HFFc6 (cell line): ENCODE measurements at places on chromosomes 2 and 18. TPM values are rescaled to one million over a fixed set of nuclear protein-coding genes. Genes with fewer than 3 reads are reported as not detected.

DNA sequence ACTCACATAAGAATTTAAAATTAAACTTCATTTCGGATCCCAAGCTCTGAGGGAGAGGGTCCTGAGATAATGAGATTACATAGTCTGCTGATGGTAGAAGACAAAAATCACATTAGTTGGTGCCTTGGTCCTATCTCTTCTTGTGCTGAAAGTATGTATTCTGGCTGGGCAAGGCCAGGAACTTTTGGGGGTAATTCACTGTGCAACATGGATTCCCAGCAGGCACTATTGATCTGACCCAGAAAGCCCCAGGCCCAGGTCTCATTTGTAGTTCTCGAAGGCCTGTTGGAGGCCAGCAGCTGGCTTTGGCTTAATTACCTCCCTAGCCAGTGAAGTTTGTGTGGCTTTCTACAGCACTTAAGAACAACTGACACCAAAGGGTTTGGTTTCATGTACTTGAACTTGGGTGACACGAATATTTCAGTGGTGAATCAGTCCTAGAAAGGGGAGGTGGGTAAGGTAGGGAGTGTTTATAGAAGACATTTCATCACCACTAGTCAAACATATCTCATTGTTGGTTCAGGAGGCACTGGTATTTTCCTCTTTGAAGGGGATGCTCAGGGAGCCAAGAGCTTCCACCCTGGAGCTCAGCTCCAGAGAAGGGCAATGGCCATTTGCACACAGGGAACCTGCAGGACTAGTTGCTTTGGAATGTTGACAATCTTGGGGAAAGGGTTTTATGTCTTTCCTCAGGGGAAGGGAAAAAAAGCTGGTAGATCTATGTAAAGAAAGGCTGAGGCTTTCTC, 217.8 kb downstream of the OSR1 start:
- peak; percentile 92 for DNase-seq

- no peak for DNase-seq
Measured at GRCh38 chr18:45355944-45356520, 259.2 kb upstream of the SLC14A2 start.

GRCh38 chr2:31192851-31193392, 24.4 kb downstream of the CAPN14 start:
- no peak for DNase-seq

GRCh38 chr2:130341562-130342019, 1.1 kb upstream of the IMP4 start:
- DNase-seq = no peak

DNA sequence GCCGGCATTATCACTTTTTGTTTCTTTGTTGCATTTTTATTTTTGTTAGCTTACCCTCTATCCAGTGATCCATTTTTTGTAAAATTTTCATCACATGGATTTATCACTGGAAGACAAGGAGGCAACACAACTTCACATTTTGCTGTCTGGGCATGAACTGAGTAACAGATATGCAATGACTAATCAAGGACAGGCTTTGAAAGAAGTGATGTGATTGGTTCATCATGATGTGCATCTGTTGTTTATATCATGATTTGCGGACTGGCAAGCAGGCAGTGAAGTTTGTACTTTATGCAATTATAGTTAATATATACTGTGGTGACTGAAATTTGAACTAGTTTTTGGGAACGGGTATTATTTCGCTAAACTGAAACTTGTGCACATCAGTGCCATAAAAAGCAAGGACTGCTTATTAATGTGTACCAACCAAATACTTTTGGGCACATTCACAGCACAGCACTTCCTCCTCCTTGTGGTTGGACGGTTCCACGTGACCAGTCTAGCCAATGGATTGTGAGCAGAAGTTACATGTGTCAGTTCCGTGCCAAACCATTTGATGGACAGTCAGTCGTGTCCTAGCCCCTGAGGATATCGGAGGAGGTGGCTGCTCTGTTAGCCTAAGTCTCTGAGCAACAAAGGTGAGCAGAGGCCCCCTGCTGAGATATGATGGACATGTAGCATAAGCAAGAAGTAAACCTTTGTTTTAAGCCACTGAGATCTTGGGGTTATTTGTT, 201.4 kb upstream of the SIX2 start:
- DNase-seq = peak; percentile 10

DNA sequence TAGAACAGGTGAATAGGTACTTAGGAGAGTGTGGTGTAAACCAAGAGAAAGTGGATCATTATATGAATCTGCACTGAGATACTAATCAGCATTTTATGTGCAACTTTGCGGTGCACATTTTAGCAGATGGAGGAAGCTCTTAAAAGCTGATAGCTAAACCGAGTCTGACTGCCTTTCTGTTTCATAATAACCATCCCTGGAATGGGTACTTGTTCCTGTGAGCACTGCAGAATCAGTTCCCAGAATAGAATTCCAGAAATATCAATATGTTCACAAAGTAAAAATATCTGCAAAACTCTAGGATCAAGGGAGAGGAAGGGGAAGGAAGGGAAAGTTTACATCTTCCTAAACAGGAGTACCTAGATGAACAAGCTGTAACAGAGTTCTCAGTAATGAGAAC, 432.2 kb upstream of the HNRNPA3 start:
- no peak for DNase-seq

DNA sequence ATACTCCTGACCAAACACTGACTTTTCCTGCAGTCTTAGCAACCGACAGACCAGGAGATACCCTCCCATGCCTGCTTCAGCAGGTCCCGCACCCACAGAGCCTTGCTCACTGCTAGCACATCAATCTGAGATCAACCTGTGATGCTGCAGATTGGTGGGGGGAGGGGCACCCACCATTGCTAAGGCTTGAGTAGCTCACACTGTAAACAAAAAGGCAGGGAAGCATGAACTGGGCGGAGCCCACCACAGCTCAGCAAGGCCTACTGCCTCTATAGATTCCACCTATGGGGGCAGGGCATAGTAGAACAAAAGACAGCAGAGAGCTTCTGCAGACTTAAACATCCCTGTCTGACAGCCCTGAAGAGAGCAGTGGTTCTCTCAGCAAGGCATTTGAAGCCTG, 109.7 kb downstream of the SP100 start:
- DNase-seq = no peak

GRCh38 chr2:73072129-73072395, 550 bp upstream of the SFXN5 start:
- no peak for DNase-seq

DNA sequence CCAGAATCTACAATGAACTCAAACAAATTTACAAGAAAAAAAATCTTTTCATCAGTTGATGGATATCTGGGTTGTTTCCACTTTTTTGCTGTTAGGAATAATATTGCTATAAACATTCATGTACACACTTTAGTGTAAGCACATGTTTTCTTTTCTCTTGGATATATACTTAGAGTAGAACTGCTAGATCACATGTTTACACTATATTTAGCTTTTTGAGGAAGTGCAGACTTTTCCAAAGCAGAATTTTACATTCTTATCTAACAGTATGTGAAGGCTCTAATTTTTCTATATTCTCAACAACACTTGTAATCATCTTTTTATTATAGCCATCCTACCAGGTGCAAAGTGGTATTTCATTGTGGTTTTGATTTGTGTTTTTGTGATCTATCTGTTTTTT, 103.6 kb upstream of the RMP24 start:
- no peak for DNase-seq

DNA sequence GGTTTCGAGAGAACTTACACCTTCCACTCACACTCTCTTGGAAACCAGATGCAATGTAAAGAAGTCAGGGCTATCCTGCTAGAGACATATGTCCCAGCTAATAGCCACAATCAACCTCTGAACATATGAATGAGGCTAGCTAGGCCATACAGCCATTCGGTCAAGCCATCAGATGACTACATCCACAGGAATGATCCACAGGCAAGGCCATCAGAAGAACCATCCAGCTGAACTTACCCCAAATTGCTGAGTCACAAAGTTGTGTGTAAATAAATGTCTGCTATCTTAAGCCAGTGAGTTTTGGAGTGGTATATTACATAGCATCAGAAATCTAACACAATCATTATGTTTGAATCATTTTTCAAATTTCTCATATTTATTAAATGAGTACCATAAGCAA, 5.2 kb upstream of the SPAST start:
- DNase-seq = peak; percentile 29

- no peak for DNase-seq
Measured at GRCh38 chr18:79508565-79509535, 113.1 kb downstream of the NFATC1 start.

DNA sequence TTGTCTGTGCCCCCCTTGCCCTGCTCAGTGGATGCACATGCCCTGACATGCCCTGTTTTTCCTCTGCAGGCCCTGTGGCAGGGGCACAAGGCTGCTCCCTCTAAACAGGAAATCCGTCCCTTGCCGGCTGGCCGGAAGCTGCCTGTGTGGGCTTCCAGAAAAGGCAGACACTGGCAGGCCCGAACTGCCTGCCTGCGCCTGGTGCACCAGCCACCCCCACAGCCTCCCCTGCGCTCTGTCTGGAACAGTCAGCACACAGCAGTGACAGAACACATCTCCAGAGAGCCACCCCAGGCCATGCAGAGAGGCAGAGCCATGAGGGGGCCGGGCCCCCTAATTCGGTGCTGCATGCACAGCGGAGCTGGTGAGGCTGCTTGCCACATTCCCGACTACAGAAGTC, 33.5 kb downstream of the LOXHD1 start:
- no peak for DNase-seq

DNA sequence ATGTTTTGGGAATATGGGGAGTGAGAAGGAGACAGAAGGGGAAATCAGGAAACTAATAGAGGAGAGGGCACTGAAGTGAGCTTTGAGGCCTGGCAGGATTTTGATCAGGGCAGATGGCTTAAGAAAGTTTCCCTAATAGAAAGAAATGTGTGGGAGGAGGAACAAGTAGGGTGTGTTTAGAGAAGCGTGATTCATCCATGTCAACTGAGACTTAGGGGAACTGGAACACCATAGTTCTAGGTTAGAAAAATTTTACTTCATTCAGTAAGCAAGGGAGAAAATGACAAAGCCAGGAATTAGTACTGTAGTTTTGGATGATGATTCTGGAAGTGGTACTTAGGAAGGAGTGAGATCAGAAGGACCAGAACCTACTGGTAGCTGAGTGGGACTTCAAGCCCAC, 296.0 kb downstream of the PLCL1 start:
- DNase-seq = no peak

DNA sequence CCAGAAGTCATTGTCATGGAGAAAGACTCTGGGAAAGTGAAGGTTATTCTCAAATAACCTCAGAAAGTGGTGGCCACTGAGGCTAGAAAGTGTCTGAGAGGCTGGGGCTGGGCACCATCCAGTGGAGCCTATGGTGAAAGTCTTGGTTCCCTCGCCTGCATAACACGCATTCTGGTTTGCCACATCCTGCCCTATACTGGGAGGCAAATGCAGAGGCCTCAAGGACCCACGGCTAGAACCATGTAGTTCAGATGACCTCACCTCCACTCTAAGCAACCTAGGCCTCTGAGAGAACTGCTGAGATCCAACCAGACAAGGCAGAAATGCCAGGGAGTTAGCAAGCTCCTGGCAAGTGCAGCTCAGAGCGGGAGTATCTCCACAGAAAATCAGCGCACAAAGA, 5.1 kb downstream of the ITGB6 start:
- DNase-seq = no peak

DNA sequence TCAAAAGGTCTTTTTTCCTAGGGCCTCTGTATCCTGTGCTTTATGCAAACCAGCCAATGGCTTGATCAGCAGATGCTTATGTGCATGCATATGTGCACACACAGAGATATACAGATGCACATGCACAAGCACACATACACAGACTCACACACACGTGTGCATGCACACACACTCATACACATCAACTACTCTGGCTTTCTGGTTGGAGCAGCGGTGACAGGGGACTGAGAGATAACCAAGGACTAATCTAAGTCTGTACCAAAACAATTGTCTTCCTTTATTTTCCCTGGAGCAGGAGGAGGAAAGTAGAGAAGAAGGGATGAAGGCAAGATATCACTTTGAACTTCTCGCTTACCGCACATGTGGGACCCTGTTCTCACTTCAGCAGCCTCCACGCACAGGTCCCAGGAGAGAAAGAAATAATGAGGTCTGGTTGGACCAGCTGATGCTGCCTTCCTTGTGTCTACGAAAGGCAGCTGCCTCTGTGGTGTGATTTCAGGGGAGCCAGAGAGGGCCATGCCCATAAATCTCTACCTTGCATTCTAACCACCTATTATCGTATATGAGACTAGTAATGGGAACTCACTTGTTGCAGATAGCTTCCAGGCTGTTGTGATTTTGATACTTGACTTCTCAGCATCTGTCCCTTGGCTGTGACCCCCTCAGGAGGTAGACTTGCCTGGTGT, 338.0 kb downstream of the EN1 start:
- no peak for DNase-seq

Gene DLX1
- 9.3 to 14.0 TPM (median 13.8 TPM) in 3 replicates for total RNA-seq

Gene DYNAP
- total RNA-seq = not detected in 3 replicates

Gene ANKRD30BL
- total RNA-seq = not detected in 3 replicates

Gene ABCB11
- total RNA-seq = not detected in 2 replicates

Gene MOGAT1
- total RNA-seq = not detected in 3 replicates

Gene LHCGR
- not detected in 3 replicates for total RNA-seq

Gene CFAP65
- not detected in 3 replicates for total RNA-seq

Gene CFAP221
- not detected in 3 replicates for total RNA-seq
